Prostate gland (tissue), 2 donors: ENCODE measurements at places on chromosomes 5 and 9. TPM values are rescaled to one million over a fixed set of nuclear protein-coding genes. Genes with fewer than 3 reads are reported as not detected.

- no peaks in the 10 kb centered on the region for H3K27me3 ChIP-seq
- H3K27ac ChIP-seq: no peak overlapping the region
- H3K4me3 ChIP-seq: no peak overlapping the region
- H3K4me1 ChIP-seq: no peaks in the 10 kb centered on the region
- no peak for DNase-seq
- H3K36me3 ChIP-seq: no peaks in the 10 kb centered on the region
Observed at GRCh38 chr9:120603591-120603990, 23.6 kb upstream of the CDK5RAP2 start.

DNA sequence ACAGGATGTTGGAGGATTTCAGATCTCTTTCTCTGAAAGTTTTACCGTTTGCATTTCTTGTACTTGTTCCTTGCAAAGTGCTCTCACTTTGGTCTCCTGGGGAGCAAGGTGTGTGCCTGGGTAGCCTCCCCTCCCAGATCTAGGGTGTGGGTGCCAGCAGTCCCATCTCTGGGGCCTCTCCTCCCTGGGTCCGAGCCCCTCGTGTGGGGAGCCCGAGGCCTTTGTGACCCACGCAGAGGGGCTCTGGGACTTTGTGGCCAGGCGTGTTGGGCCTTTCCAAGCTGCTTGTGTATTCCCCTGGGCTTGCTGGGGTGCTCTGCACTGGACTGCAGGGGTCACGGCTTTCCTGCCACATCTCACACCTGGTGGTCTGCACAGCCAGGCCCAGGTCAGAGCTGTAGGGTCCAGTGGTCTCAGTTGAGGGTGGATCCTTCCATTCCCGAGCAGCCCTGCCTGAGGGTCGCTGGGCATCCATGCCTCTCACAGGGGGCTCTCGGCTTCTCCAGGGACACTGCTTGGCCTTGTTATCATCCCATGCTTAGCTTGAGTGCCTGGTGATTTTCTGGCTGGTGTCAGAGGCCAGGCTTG, 96.3 kb downstream of the CACNA1B start:
- no peak overlapping the region for H3K27ac ChIP-seq
- no peak for DNase-seq
- H3K4me1 ChIP-seq: no peaks in the 10 kb centered on the region
- H3K27me3 ChIP-seq: no peaks in the 10 kb centered on the region

DNA sequence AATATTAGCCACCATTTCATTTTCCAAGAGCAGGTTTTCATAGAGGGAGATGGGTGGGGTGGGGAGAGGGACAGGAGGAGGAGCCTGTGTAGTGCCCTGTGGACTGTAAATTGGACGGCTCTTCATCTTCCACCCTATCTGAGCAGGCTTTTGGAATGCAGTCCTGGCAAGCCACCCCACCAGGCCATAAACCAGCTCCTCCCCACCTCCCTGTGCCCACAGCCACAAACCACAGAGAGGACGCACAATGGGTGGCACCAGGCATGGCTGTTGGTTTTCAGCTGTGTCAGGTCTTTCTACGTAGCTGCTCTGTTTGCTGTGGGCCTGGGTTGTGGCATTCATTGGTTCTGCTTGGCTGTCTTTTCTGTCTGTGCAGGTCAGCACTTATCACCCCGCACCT, 58.0 kb downstream of the PLAC8L1 start:
- no peaks in the 10 kb centered on the region for H3K36me3 ChIP-seq
- peak; percentile 29 for DNase-seq
- no peak overlapping the region for H3K4me3 ChIP-seq
- H3K27me3 ChIP-seq: no peaks in the 10 kb centered on the region
- H3K27ac ChIP-seq: no peak overlapping the region
- H3K4me1 ChIP-seq: peaks cover 4% of the 10 kb centered on the region

DNA sequence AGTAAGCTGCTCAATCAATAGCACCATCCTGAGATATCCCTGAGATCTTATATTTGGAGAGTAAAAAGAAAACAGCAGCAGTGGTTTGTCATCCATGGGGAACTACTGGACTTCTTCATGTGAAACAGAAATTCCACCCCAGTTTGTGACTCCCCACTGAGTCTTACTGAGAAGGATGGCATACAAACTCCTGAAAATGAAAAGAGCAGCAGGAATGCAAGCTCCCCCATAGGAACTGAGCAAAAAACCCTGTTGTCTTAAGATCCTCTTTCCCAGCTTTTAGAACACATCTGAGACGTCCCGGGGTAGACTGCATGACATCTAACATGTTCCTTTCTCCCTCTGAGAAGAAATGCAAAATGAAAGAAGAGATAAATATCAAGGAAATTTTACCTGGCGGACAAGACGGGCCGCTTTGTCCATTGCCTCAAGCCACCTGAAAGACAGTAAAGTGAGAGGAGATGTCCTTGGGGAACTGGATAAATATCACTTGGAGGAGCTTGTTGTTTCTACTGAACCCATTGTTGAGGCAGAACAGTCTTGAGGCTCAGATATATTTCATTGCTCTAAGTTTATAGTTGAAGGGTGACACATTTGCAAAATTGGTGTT, 117.1 kb downstream of the NUDT12 start:
- no peak overlapping the region for H3K4me3 ChIP-seq
- no peaks in the 10 kb centered on the region for H3K27me3 ChIP-seq
- no peaks in the 10 kb centered on the region for H3K36me3 ChIP-seq
- H3K4me1 ChIP-seq: no peaks in the 10 kb centered on the region
- no peak overlapping the region for H3K27ac ChIP-seq

DNA sequence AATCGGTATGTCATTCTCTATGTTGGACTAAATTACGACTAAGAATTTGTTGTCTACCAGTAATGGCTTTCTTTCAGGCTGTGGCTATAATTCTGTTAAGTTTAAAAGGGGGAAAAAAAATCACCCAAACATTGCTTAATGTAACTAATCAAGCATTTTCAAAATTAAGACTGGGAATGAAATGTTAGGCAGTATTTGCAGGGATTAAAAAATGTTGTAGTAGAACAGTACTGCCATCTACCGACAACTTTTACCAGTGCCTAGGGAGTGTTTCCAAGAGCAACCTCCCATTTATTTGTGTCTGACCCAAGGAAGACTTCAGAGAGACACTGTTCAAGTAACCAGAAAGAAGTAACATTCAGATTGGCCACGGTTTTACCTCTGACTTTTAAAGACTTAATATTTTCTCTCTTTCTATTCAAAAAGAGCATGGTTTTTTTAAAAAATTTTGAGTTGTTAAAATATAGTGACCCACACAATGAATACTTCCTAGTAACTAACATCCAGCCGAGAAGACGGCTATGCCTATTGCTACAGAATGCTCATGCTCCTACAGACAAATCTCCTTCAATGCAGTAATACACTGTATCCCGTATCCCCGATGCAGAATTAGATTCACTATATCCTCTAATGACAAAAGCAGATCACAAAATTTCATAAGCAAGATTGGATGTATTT, 92.4 kb downstream of the ARL15 start:
- no peaks in the 10 kb centered on the region for H3K36me3 ChIP-seq
- peak; percentile 42 for DNase-seq
- no peak overlapping the region for H3K27ac ChIP-seq
- H3K4me3 ChIP-seq: no peak overlapping the region

DNA sequence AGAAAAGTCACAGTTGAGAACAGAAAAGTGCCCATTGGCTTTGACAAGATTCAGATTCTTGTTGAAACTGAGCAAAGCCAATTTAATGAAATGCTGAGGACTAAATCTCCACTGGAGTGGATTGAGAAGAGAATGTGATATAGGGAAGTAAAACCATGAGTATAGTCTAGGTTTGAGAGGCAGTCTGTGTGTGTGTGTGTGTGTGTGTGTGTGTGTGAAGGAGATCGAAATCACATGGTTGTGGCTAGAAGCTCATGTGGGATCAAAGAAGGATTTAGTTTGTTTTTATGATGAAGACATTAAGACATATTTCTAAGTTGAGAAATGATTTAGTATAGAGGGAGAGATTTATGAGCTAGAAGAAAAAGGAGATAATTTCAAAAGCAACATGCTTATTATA, 275.7 kb upstream of the DAB2 start:
- DNase-seq: no peak
- no peaks in the 10 kb centered on the region for H3K4me1 ChIP-seq
- H3K4me3 ChIP-seq: no peak overlapping the region
- H3K27ac ChIP-seq: no peak overlapping the region
- H3K36me3 ChIP-seq: no peaks in the 10 kb centered on the region

DNA sequence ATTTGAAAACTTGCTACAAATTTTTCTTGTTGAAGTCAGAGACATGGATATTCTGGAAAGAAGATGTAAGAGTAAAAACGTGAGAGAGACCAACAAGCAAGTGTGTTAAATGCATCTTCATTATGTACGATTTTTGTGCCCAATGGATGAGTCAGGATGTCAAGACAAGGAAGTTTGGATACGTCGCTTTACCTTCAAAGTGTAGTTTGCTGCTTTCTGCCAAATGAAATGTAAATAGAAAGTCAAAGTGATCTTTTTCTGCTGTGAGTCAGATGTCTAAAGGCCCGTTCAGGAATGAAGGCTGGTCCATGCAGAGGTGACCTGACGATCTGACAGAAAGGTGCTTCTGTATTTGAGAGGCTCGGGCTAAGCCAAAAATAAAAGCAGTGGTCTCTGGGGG, 273.1 kb upstream of the PIK3R1 start:
- no peak overlapping the region for H3K4me3 ChIP-seq
- H3K4me1 ChIP-seq: no peaks in the 10 kb centered on the region
- H3K27me3 ChIP-seq: no peaks in the 10 kb centered on the region
- no peaks in the 10 kb centered on the region for H3K36me3 ChIP-seq

DNA sequence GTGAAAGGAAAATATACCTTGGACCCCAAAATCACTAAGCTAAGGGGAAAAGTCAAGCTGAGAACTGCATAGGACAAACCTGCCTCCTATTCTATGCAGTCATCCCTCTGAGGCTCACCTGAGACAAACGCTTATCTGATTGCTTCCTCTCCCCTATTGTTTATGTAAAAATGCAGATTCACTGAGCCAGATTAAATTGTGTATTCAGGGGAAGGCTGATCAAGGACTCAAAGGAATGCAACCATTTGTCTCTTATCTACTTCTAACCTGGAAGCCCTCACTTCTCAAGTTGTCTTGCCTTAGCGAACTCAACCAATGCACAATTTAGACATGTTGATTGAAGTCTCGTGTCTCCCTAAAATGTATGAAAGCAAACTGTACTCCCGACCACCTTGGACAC, 13.3 kb downstream of the SPARC start:
- no peaks in the 10 kb centered on the region for H3K36me3 ChIP-seq
- H3K4me3 ChIP-seq: no peak overlapping the region
- no peak for DNase-seq
- H3K27ac ChIP-seq: peak overlapping the region; percentile 68
- peaks cover 6% of the 10 kb centered on the region for H3K4me1 ChIP-seq

DNA sequence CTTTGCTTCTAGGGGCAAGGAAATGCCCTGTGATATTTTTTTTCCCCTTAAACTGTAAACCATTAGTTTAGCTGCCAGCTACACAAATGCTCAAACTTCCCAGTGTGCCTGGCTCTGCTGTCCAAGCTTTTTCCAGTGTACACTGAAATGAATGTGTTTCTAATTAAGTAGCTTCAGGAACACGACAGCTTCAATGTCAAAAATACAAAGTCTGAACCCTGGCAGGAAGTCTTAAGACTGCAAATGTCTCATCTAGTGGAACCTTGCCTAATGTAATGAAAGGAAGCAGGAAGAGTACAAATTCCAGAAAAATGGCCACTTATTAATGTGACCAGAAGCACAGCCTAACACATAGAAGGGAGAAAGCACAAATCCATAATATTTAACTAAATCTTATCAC, 255.2 kb downstream of the CRB2 start:
- H3K36me3 ChIP-seq: no peaks in the 10 kb centered on the region
- DNase-seq: no peak
- H3K4me3 ChIP-seq: no peak overlapping the region
- H3K27me3 ChIP-seq: no peaks in the 10 kb centered on the region

DNA sequence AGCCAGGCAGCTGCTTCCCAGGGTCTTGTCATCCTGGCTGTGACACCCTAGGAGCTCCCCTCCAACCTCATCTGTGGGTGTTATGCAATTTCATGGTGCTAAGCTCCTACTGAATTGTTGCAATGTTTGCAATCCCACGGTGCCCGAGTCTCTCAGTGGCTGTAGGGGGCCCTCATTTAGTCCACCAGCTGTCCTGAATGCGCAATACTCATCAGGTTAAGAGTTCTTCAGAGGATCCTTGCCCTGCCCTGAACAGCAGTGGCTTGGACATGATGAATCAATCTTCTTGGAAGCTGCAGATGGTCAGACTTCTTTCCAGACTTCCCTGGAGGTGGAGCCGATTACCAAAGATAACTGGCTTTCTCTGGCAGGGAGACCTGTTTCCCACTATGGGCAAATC, 584.1 kb downstream of the CCDC171 start:
- H3K36me3 ChIP-seq: no peaks in the 10 kb centered on the region
- no peak for DNase-seq
- H3K4me1 ChIP-seq: no peaks in the 10 kb centered on the region

- H3K4me1 ChIP-seq: no peaks in the 10 kb centered on the region
- H3K36me3 ChIP-seq: no peaks in the 10 kb centered on the region
- no peaks in the 10 kb centered on the region for H3K27me3 ChIP-seq
- H3K27ac ChIP-seq: no peak overlapping the region
Observed at GRCh38 chr9:128412120-128412790, 8.4 kb upstream of the CERCAM start.

- DNase-seq: no peak
- no peak overlapping the region for H3K27ac ChIP-seq
- H3K4me1 ChIP-seq: no peaks in the 10 kb centered on the region
- no peaks in the 10 kb centered on the region for H3K27me3 ChIP-seq
- peaks cover 6% of the 10 kb centered on the region for H3K36me3 ChIP-seq
Observed at GRCh38 chr5:31404325-31404724, 127.6 kb downstream of the DROSHA start.

DNA sequence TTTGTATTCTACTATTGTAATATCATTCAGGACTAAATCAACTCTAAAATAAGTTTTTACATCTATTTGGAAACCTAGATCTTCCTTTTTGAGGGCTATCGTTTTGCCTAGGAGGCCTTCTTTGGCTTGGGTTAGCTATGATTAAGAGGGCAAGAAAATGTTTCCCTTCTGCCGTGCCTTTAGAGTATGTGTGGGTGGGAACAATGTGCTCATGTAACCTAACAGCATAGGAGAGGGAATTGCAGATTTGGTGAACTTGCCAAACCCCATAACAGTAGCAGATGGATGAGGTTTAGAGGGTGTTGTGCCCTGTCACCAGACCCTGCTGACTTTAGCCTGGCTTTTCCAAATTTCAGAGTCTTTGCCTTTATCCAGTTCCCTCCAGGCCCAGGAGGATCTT, 339.0 kb downstream of the ADGRV1 start:
- no peak for DNase-seq
- no peaks in the 10 kb centered on the region for H3K27me3 ChIP-seq
- no peaks in the 10 kb centered on the region for H3K36me3 ChIP-seq
- no peak overlapping the region for H3K27ac ChIP-seq
- no peaks in the 10 kb centered on the region for H3K4me1 ChIP-seq
- H3K4me3 ChIP-seq: no peak overlapping the region

GRCh38 chr9:128192601-128193371, 1.4 kb upstream of the CIZ1 start:
- H3K36me3 ChIP-seq: no peaks in the 10 kb centered on the region
- H3K4me1 ChIP-seq: peaks cover 11% of the 10 kb centered on the region
- H3K27me3 ChIP-seq: no peaks in the 10 kb centered on the region
- H3K27ac ChIP-seq: peak overlapping the region; percentile 86

- H3K4me1 ChIP-seq: no peaks in the 10 kb centered on the region
- H3K27me3 ChIP-seq: no peaks in the 10 kb centered on the region
- no peak overlapping the region for H3K4me3 ChIP-seq
- no peaks in the 10 kb centered on the region for H3K36me3 ChIP-seq
- no peak overlapping the region for H3K27ac ChIP-seq
- DNase-seq: no peak
Observed at GRCh38 chr9:17484906-17485305, 94.0 kb upstream of the SH3GL2 start.

Gene SKP2
- total RNA-seq: 7.8 TPM

Gene DMRT2
- total RNA-seq: 0.64 TPM

Gene ITGA2
- 21.5 TPM for total RNA-seq

Gene SMIM33
- not detected for total RNA-seq

Gene RNF183
- total RNA-seq: 0.57 TPM

Gene CDKN2B
- 5.4 TPM for total RNA-seq

Gene PFN3
- not detected for total RNA-seq

Gene PRUNE2
- total RNA-seq: 78.9 TPM

Gene ORM2
- total RNA-seq: 0.91 TPM

Gene HTR4
- total RNA-seq: not detected
